NCI-H146 (cell line): ENCODE measurements at places on chromosomes 16 and 17.
A peak's percentile ranks its signal among the peaks of the same experiment; 100 is the strongest.

DNA sequence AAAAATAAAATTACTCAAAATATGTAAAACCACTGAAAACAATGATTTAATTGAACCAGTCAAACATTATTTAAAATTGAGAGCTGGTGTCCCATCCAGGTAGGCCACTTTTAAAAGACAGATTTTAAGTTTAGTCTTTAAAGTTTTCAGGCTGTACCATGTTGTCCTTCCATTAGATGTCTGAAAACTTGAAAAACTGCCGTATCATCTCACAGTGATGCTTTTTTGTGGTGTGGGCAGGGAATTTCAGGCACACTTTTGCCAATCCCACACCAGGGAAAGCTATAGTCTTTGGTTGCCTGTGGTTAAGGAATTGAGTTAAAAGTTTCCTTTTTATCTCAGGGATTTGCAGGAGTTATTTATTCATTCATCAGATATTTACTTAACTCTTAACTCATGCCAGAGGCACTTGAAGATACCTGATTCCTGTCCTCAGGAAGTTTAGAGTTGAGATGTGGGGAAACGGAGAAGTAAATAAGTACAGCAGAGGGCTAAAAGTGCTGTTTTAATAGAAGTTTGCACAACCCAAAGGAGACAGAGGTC, 3.2 kb downstream of the SNTB2 start:
- DNase-seq, result no peak

GRCh38 chr17:35088356-35088880, 24.9 kb upstream of the RFFL start:
- peak; percentile 61 for DNase-seq

DNA sequence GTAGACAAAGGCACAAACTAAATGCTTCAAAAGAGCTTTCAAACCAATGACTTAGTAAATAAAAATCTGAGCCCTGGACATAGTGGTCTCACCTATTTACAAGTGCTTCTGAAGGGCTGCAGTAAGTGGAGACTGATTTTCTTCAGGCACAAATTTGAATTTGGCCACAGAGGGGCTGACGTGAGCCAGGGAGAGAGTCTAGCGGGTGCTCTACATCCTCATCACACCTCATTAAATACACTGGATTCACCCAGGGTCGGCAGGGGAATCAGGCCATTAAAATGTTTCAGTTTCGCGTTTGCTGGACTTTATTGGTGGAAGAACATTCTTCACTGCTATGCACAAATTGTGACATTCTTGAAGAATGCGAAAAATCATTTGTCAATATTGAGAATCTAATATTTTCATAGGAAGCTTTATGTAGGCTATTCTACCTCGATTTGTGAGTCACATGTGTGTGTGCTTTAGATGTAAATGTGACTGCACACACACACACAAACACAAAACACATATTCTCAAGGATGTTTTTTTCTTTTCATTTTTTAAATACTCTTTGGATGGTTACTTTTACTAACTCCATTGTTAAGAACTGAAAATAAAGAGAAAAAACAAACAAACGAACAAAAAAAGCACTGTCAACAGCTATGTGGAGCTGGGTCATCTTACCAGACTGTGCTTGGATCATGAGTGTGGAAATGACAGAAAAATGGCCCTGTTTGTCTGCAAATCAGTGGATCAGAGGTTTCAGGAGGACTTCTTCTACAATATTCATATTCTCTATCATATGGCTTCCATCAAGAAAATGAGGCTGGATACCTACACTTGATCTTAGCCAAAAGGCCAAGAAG, 58.9 kb downstream of the CDH11 start:
- no peak for DNase-seq

GRCh38 chr17:63758428-63758827, 15.0 kb downstream of the CCDC47 start:
- DNase-seq, result no peak

DNA sequence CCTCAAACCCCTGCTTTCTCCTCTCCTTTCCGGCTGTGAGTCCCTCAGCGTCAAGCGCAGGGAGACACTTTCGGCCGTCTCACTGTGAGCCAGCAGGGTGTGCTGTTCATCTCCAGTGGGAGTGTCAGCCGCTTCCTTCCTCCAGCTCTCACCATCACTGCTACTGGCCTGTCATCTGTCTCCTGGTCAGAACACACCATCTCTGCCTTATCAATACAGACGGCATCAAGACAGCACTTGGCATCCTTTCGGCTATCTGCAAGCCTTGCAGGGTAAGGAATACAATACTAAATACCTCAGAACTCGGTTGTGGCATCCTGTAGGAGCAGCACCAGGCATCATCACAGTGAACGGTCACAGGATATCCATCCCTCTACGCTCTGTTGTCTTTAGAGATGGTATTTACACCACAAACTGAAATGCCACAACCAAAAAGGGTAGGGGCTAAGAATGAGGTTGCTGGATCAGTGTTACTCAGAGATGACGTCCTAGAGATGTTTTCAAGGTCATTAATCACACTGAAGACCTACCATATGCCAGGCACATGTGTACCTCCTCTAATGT, 20.7 kb upstream of the CMTM4 start:
- DNase-seq, result no peak

- no peak for DNase-seq
Measured at GRCh38 chr17:78294776-78295175, 63.3 kb downstream of the TMEM235 start.

DNA sequence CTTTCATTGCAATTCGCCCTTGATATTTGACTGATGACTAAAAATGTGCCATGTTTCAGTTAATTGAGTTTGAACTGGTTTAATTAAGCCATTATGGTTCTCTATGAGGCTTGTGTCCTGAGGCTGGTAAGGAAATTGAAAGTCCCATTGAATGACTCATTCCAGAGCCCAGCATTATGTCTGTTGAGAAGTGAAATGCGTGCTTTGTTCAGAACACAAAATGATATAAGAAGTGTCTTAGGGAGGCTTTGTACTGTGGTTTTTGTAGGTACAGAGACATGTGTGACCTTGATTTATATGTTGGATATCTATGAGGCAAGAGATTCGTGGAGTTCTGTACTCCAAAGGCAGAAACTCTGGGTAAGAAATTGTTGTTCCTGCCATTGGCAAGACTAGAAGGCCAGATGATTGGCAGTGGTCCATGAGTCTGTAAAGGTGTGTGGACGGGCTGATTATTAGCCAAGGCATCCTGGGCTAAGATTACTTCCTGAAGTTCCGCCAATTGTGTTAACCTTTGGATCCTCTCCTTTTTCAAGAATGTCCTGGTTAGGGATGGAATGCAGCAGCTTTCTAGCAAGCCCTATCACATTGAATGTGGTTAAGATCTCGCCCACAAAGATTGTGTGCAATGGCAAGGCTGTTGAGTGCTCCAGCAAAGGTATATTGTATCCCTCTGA, 103.7 kb downstream of the NPIPB5 start:
- DNase-seq, result no peak

- no peak for DNase-seq
Measured at GRCh38 chr17:58332778-58333735, 4.5 kb upstream of the TSPOAP1 start.

DNA sequence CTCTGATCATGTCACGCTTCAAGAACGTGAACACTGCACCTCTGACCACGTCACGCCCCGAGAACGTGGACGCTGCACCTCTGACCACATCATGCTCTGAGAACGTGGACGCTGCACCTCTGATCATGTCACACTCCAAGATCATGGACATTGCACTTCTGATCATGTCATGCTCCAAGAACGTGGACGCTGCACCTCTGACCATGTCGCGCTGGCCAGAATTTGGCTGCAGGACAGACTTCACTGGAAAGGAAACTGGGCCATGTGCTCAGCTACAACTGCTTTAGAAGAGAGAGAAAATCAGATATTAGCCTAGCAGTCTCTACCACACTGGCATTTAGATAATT, 182.7 kb downstream of the RPTOR start:
- no peak for DNase-seq

DNA sequence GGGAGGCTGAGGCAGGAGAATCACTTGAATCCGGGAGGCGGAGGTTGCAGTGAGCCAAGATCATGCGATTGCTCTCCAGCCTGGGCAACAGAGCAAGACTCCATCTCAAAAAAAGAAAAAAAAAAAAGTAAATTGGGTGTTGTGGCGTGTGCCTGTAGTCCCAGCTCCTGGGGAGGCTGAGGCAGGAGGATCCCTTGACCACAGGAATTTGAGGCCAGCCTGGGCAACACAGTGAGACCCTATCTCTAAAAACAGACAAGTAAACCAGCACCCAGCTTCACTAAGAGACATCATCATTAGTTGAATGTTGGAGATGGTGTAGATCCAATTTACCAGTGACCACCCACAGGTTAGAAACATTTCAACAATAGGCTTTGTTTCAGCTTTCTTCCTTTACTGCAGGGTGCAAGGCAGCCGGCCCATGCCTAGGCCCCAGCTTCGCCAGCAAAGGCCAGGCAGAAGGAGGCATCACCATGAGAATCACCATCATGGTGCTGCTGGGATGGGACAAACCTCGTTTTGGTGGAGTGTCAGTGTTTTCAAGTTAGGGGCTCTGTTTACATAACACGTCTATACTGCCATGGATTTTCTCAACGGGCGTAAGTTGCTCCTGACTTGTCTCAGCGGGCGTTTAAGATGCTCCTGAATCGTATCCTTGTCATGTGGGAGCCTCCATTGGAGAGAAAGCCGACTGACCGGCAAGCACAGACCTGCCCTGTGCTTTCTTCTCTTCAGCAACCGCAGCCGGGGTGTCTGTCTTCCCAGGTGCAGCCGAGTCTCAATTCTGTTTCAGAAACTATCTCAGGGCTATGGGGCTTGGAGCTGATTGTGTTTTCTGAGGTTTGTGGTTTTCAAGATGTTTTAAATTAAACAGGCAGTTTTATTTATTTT, 7.3 kb downstream of the TCF25 start:
- DNase-seq, result no peak

GRCh38 chr17:65312718-65313377, 175.7 kb downstream of the RGS9 start:
- no peak for DNase-seq

DNA sequence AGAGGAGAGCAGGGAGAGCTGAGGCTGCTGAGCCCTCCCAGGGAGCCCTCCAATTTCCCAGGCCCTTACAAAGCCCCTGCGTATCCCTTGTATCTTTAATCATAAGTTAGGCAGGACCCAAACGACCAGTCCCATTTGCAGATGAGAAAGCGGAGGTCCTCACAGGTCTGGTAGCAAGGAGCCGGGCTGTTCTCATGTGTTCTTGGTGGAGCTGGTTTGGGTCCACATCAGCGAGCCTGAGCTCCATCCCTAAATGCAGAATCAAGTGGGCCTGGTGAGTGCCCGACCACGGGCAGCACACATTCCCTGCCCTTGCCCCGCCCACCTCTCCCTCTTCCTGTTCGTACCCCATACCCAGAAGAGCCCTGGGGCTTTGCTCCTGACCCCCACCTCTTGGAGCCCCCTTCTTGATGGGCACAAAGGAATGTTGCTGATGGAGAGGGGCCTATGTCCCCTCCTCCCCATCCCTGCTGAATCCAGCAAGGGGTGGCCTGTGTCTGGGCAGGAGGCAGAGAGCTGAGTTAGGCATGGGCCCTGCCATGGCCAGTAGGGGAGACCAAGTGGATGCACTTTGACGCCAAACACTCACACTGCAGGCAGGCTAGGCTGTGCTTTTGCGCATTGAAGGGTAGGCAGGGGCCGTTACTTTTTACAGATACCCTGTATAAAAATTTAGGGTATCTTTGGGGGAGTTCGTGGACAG, 18.3 kb upstream of the ADCY7 start:
- no peak for DNase-seq

DNA sequence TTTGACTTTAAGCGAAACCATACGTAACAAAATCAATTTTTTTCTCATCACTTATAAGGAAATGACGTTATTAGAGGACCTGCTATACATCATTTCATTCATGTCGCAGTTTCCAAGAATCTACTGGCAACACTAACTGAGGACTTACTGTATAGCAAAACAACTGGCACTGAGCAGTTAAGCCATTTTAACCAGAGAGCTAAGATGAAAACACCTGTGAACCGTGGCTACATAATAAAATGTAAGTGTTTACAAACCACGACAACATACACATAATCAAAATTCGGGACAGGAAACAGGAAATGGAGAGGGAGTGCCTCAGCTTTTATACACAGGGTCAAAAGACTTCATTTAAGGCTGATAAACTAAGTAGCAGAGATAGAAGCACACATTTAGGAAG, 29.5 kb downstream of the METTL16 start:
- DNase-seq, result no peak

- DNase-seq, result no peak
Measured at GRCh38 chr17:2693561-2694380, 17.8 kb downstream of the CLUH start.

GRCh38 chr17:69551212-69552010, 136.9 kb downstream of the MAP2K6 start:
- DNase-seq, result no peak

- peak; percentile 75 for DNase-seq
Measured at GRCh38 chr17:64133546-64134215, 3.7 kb upstream of the ERN1 start.

- no peak for DNase-seq
Measured at GRCh38 chr16:11507991-11508390, 78.7 kb downstream of the LITAF start.

DNA sequence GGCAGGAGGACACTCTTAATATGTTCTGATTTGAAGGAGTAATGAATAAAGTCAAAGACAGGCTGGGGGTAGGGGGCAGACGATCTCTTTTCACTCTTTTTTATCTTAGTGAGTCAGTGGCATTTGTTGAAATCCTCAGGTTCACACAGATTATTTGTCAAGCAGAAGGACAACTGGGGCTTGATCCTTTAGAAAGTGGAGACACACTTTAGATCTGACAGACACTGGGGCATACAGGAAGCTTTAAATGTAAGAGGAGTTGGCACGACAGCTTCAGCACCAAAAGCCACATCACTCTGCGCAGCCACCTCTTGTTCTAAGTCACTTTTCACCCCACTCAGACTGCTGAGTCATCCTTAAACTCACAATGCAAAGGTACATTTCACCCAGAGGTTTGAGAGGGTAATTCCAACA, 121.5 kb downstream of the STXBP4 start:
- DNase-seq, result no peak

GRCh38 chr16:9089660-9090059, 1.8 kb upstream of the HAPSTR1 start:
- DNase-seq, result no peak

- DNase-seq, result no peak
Measured at GRCh38 chr17:1959871-1960544, 65.1 kb downstream of the RTN4RL1 start.

DNA sequence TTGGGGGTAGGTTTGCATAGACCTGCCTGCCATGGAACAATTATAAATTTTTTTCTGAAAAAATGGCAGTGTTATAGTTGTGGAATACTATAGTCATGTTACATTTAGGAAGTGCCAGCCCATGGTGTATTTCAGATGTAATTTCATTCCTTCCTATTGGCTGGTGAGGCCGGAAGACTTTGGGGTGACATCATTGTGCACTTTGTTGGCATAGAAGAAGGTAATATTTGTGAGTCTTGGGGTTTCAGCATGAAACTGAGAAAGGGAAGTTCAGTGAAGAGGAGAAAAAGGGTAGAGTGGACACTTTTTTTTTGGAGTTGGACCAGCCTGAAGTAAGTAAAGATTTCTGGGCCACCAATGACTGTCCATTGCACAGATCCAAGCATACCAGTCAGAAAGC, 16.0 kb upstream of the HEATR6 start:
- DNase-seq, result no peak

DNA sequence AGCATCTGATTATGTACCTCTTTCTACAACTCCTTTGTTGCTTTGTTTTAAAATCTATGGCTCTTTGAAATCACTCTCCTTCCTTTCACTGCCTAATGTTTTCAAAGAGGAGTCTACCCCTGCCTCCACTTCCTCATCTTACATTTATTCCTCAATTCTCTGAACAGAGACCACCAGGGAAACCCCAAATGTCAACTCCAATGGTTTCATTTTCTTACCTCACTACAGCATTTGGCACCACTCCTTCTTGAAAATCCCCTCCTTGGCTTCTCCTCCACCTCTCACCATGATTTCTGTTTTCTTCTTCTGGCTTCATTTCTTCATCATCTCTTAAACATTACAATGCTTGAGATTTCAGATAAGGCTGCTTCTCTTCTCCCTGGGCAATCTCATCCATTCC, 2.4 kb upstream of the PIK3R5 start:
- no peak for DNase-seq
